ENCODE measurements at places on chromosomes 2 and 18. TPM values are rescaled to one million over a fixed set of nuclear protein-coding genes. Genes with fewer than 3 reads are reported as not detected.

AAMP gene
- 50.8 TPM for total RNA-seq

ABCG8 gene
- not detected for total RNA-seq

- DNase-seq = no peak
Measured at GRCh38 chr18:58308463-58308862, 264.4 kb downstream of the NEDD4L start.

GRCh38 chr18:69233465-69234054 is 167.1 kb upstream of the DOK6 start:
- no peak for DNase-seq

GRCh38 chr2:18704276-18704675 is 114.9 kb upstream of the NT5C1B start:
- DNase-seq = no peak

GRCh38 chr18:56030060-56030459 is 442.1 kb upstream of the TCF4 start:
- no peak for DNase-seq

DNA sequence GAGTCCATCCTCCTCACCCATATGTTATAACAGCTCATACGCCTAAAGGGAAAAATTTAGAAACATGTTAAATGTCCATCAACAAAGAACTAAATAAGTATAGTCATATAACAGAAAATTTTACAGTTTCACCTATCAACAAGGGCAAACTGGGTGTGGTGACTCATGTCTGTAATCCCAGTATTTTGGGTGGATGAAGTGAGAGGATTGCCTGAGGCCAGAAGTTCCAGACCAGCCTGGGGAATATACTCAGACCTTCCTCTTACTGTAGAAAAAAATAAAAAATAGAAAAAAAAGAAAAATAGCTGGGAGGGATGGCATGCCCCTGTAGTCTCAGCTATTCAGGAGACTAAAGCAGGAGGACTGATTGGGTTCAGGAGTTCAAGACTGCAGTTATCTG is 48.3 kb upstream of the GULP1 start:
- no peak for DNase-seq

DNA sequence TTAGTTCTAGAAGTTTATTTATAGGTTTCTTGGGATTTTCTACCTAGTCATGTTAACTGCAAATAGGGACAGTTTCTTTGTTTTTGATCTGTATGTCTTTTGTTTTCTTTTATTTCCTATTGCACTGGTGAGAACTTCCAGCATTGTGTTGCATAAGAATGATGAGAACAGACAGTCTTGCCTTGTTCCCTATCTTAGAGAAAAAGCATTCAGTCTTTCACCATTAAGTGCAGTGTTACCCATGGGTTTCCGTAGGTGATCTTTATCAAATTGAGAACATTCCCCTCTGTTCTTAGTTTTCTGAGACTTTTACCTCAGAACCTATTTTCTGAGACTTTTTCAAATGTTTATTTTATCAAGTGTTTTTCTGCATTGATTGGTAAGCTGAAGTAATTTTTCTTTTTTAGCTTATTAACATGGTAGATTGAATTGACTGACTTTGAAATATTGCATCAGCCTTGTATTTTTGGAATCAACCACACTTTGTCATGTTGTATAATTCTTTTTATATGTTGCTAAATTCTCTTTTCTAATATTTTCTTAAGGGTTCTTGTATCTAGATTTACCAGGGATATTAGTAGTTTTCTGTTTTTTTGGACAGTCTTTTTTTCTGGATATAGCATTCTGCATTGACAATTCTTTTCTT is 17.2 kb downstream of the MFSD6 start:
- DNase-seq = no peak

Measured in aorta (tissue), 5 donors.